T follicular helper cell (primary cell): ENCODE measurements at places on chromosomes 2 and 18.

DNA sequence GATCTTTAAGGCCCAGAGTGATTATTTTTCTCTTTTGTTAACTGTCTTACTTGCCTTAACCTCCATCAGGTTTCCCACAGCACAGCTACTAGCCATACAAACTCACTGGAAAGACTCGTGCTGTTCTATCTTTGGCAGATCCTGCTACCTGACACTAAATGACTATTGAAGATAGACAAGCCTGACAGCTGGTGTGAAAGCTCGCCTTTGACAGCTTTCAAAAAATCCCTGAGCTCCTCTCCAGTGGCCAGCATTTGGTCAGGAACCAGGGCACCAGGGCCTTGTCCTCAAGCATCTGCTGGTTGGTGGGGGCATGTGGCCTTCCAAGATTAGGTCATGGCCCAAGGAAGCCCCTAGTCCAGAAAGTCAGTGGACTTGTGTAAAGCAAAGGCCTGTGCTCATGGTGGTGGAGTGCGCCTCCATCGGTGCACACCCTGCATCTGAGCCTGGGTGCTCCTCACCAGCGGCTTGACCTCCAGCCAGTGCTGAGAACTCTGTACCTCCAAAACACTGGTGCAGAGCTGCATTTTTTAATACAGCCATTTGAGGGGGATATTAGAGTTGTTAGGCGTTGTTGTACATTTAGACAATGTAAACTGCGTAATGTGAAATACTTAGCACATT, 158.5 kb downstream of the NCK2 start:
- no peak for DNase-seq

- no peak for DNase-seq
These were observed 36.3 kb downstream of the ACVR1 start for GRCh38 chr2:157839822-157840221.

GRCh38 chr2:109638795-109639194, 24.6 kb downstream of the SOWAHC start:
- DNase-seq, result no peak

DNA sequence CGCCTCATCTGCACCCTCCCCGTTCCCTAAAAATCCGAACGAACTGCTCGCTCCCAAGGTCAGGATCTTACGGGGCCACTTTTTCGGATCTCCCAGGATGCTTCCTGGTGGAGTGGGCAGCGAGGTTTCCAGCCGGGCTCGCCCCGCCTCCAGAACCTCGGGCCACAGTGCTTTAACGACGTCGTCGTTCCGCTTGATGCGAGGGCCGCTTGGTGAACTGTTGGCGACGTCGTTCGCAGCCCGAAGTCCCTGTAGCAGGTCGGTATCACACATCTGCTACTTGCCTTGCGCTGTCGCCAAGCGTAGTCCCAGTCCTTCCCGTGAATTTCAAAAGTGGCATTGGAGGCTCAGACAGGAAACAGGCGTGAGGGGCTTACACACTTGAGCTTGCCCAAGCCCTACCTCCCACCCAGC, 15.3 kb downstream of the EVX2 start:
- no peak for DNase-seq

DNA sequence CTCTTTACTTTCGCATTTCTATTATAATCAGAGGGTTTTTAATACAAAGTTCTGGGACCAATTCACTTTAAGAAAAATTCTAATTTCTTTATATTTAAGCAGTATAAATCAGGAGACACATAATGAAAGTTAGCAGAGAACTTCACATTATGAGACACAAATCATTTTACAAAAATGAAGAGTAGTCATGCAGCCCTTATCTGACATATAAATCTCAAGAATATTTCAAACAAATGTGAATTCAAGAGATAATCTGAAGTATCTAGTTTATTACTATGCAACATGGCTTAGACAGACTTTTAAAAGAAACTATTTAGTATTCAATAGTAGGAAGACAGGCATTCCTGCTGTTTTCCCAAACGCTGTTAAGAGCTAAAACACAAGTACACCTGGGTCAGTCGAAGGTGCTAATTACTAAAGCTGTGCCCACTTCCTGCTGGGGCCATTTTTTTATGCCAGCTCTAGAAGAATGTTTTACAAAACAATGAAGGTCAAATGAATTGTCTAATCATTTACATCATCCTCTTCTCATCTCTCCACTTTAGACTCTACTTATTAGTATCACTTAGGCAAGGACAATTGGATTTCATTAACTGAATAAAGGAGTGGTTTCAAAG, 40.2 kb downstream of the CWC22 start:
- no peak for DNase-seq

DNA sequence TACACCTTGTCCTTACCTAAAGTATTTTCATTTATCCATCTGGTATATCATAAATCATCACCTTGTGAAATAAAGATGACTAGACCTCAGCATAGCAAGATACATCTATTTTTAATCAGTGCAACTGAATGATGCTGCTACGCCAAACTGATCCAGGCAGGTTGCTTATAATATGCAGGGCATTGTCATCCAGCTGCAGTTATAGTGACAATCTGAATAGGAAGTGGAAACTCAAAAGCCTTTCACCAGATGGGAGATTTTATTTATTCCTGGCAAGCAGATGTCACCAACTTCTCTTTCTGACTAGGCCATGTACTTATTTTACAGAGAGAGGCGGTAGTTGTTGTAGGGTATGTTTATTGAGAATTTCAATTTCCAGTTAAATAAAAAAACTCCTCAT, 747.3 kb downstream of the ADCYAP1 start:
- no peak for DNase-seq

- no peak for DNase-seq
These were observed 513.4 kb upstream of the NETO1 start for GRCh38 chr18:73381016-73381698.

- no peak for DNase-seq
These were observed 113.8 kb upstream of the SLC38A11 start for GRCh38 chr2:165069151-165069550.
